ENCODE measurements at places on chromosomes 12 and 14. TPM values are rescaled to one million over a fixed set of nuclear protein-coding genes. Genes with fewer than 3 reads are reported as not detected.

The CD69 gene
- total RNA-seq, result 83.3 TPM

The SPIC gene
- not detected for total RNA-seq

GRCh38 chr12:112130441-112130998 is 5.2 kb downstream of the TRAFD1 start:
- no peaks in the 10 kb centered on the region for H3K27me3 ChIP-seq
- H3K4me3 ChIP-seq, result no peak overlapping the region
- H3K36me3 ChIP-seq, result no peaks in the 10 kb centered on the region
- peak overlapping the region; percentile 64 for H3K27ac ChIP-seq
- no peak for DNase-seq

GRCh38 chr12:103805655-103806360 is 35.2 kb downstream of the NT5DC3 start:
- H3K27ac ChIP-seq, result no peak overlapping the region
- H3K4me3 ChIP-seq, result no peak overlapping the region
- H3K4me1 ChIP-seq, result no peaks in the 10 kb centered on the region
- peaks cover 5% of the 10 kb centered on the region for H3K36me3 ChIP-seq
- no peak for DNase-seq

GRCh38 chr14:28784096-28785048 is 17.8 kb downstream of the FOXG1 start:
- H3K27me3 ChIP-seq, result no peaks in the 10 kb centered on the region
- no peak overlapping the region for H3K27ac ChIP-seq
- no peaks in the 10 kb centered on the region for H3K36me3 ChIP-seq
- H3K4me3 ChIP-seq, result no peak overlapping the region

DNA sequence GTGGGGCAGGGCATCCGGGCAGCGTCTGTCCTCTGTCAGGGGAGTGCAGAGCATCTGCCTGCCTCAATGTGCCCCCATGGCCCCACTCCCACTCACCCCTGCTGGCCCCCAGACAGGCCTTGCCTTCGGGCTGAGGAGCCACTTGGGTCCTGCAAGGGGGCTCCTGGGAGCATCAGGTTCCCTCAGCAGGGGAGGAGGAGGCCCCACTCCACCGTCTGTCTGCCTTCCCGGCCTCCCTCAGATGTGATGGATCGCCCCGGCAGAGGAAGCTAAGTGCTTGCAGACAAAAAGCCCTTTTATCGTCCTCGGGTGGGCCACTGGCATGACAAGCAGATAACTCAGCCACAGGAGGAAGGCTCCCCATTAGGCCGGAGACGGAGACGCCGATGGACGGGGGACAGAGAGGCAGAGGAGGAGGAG is 35.1 kb downstream of the NCOR2 start:
- H3K27ac ChIP-seq, result no peak overlapping the region
- DNase-seq, result no peak
- H3K27me3 ChIP-seq, result no peaks in the 10 kb centered on the region
- H3K4me1 ChIP-seq, result peaks cover 11% of the 10 kb centered on the region
- no peaks in the 10 kb centered on the region for H3K36me3 ChIP-seq
- no peak overlapping the region for H3K4me3 ChIP-seq

The GPR137C gene
- total RNA-seq, result 0.40 TPM

The OR4L1 gene
- total RNA-seq, result not detected

DNA sequence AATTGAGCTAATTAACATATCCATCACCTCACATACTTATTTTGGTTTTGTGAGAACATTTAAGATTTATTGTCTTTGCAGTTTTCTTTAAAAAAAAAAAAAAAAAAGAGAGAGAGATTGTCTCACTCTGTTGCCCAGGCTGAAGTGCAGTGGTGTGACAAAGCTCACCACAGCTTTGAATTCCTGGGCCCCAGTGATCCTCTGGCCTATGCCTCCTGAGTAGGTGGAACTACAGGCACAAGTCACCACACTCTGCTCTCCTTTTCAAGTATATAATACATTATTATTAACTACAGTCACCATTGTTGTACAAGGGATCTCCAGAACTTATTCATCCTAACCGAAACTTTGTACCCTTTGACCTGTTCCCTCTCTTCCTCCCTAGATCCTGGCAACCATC is 64.0 kb downstream of the NUMB start:
- H3K36me3 ChIP-seq, result no peaks in the 10 kb centered on the region
- H3K4me3 ChIP-seq, result no peak overlapping the region
- no peaks in the 10 kb centered on the region for H3K27me3 ChIP-seq
- H3K4me1 ChIP-seq, result peaks cover 11% of the 10 kb centered on the region
- no peak overlapping the region for H3K27ac ChIP-seq

The CPNE6 gene
- 3.6 TPM for total RNA-seq

All from Peyer's patch (tissue), 4 donors.